Activated CD4-positive, alpha-beta T cell treated with anti-CD3 and anti-CD28 coated beads, Interleukin-2, amount 50 U/mL, for 4 hours (primary cell): ENCODE measurements at places on chromosomes 2 and 18.

- no peak for DNase-seq
Observed at GRCh38 chr2:168798888-168799410, 3.5 kb upstream of the NOSTRIN start.

DNA sequence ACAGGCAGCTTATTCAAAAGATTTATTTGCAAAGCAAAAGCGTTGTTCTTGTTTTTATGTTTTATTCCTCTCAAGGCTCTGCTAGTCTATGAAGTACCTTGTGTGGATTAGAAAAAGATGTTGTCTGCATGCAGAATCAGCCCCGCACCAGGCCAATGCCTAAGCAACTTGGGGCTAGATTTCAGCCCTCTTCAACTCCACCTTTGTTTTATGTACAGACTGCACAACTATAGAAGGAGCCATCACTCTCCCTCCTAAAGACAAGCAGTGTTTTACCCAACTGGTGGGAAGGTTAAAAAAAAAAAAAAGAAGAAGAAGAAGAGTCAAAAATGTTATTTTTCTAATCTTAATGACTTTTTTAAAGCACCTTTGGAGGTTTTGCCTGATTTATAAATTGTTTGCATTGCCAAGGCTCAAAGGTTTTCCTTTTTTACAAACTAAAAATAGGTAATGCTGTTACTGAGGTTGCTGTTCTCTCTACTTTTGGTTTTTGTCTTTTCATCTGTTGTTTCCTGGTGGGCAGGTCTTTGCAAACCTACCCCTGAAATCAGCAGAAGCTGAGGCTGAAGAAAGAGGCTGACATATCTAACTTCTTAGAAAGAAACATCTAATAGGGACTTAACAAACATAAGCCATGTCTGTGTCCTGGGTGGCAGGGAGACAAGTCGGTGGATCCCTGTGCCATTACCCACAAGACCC, 164.0 kb downstream of the SLC39A10 start:
- no peak for DNase-seq

DNA sequence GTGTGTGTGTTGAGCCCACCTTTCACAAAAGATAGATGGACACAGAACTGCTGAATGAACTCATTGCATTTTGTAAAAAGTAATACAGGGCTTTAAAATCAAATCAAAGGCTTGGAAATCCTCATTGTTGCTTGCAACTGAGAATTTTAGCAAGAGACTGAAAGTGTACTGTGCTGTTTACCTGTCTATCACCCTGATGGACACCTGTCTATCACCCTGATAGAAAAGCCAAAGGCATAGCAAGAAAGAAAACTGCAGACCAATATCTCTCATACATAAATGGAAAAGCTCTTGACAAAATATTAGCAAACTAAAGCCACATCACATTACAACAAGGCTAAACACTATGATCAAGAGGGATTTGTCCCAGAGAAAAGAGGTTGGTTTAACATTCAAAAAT, 107.5 kb upstream of the TMEM18 start:
- DNase-seq = no peak

- DNase-seq = no peak
Observed at GRCh38 chr2:159989249-159989648, 73.2 kb downstream of the PLA2R1 start.

DNA sequence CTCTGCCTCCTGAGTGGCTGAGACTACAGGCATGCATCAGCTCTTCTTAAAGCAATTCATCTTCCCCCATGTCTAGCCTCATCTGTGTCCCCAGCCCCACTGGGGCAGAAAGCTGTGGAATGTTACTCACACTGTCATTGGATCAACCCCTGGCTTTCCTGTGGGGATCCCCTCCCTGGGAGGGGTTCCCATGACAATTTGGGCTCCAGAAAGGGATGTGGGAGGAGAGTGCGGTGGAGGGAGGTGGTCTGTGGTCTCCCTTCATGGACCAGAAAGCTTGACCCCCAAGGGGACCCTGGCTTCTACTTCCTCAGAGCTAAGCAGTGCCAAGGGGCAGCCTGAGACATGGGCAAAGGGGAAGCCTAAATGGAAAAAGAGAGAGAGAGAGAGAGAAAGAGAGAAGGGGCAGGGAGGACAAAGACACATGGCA, 1.3 kb downstream of the NGEF start:
- DNase-seq = no peak

- no peak for DNase-seq
Observed at GRCh38 chr18:49001111-49001510, 50.3 kb upstream of the SMAD7 start.

GRCh38 chr2:70959851-70960832, 18.3 kb upstream of the ANKRD53 start:
- DNase-seq = no peak

DNA sequence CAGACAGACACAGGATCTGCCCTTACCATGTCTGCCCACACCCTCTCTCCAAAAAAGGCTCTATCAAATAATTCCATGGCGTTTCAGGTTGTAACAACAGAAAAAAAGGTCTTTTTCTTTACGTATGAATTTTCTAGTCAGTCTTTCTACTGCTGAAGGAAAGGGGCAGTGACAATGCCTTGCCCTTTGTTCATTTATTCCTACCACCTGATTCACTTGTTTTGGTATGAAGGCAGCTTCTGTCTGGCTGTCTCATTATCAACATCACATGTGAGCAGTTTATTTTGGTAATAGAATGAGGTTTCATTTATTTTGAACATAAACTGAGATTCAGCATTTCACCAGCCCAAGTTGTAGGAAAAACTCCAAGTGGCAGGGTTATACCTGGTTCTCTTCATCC, 94.3 kb upstream of the KLF7 start:
- no peak for DNase-seq

GRCh38 chr2:168174756-168175155, 72.6 kb downstream of the STK39 start:
- DNase-seq = no peak

GRCh38 chr2:147665105-147665504, 179.7 kb upstream of the ACVR2A start:
- DNase-seq = no peak

GRCh38 chr18:74351354-74351753, 35.7 kb downstream of the C18orf63 start:
- no peak for DNase-seq
